ENCODE measurements at places on chromosomes 16 and 17.

GRCh38 chr16:85777583-85778310 is 21.6 kb downstream of the EMC8 start:
- no peak overlapping the region for H3K4me3 ChIP-seq
- peak overlapping the region; percentile 9 for H3K27ac ChIP-seq
- no peak for DNase-seq
- no peaks in the 10 kb centered on the region for H3K27me3 ChIP-seq
- H3K4me1 ChIP-seq: no peaks in the 10 kb centered on the region

DNA sequence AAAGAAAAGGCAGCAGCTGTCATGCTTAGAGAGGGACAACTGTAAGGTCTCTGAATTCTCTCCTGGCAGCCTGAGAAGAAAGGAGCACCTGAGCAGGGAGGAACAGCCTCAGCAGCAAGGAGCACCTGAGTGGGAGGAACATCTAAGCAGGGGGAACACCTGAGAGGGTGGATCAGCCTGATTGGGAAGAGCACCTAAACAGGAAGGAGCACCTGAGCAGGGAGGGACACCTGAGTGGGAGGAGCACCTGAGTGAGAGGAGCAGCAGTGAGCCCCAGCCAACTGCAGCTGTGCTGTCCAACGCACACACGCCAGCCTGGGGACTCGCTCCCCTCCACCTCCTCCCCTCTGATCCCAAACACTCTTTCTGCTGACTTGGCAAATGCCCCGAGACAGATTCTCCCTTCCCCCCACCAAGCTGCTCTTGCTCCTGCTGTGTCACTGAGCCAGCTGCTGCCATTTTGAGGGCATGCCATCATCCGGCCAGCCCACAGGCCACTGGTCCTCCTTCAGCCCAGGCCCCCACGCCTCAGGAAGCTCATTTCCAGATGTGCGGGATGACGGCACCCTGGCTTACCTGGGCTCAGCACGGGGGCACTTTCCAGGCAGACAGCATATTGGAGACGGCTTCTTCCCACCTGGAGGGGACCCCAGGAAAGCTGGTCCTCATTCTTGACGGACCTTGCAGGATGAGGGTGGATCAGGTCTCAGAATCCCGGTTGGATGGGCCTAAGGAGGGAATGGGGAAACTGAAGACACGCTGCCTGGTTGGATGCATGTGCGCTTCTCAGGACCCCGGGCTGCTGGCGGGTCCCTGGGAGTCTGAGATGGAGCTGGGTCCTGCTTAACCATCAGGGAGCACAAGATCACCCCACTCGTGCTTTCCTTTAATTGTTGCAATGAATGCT is 57.7 kb upstream of the RBFOX3 start:
- H3K4me1 ChIP-seq: no peaks in the 10 kb centered on the region
- no peaks in the 10 kb centered on the region for H3K36me3 ChIP-seq
- H3K27ac ChIP-seq: no peak overlapping the region
- H3K27me3 ChIP-seq: peaks cover 44% of the 10 kb centered on the region
- no peak overlapping the region for H3K4me3 ChIP-seq
- no peak for DNase-seq

GRCh38 chr17:80455336-80455710 is 21.1 kb downstream of the NPTX1 start:
- H3K36me3 ChIP-seq: no peaks in the 10 kb centered on the region
- no peak for DNase-seq
- H3K27ac ChIP-seq: peak overlapping the region; percentile 98
- no peaks in the 10 kb centered on the region for H3K27me3 ChIP-seq

DNA sequence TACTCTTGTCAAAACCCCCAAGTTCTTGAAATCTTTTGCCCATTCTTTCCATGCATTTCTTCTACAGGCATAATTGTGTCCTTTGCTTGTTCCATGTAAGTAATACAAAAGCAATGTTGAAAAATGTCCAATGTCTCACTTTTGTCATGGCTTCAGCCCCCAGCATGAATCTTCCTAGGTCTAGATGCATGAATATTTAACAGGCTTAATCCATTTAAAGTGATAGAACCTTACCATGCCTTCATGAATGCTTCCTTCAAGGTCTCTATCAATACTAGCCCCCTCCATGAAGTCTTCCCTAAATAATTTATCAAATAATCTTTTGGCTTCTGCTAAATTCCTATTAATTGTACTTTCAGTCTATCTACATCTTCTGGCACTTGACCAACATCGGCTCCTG is 46.1 kb upstream of the ANKFY1 start:
- no peak overlapping the region for H3K4me3 ChIP-seq
- H3K27ac ChIP-seq: no peak overlapping the region
- no peak for DNase-seq
- no peaks in the 10 kb centered on the region for H3K4me1 ChIP-seq

- H3K27ac ChIP-seq: no peak overlapping the region
- H3K4me1 ChIP-seq: no peaks in the 10 kb centered on the region
- no peaks in the 10 kb centered on the region for H3K27me3 ChIP-seq
- H3K4me3 ChIP-seq: no peak overlapping the region
- H3K36me3 ChIP-seq: no peaks in the 10 kb centered on the region
Observed at GRCh38 chr17:74190154-74190553, 13.3 kb upstream of the RPL38 start.

DNA sequence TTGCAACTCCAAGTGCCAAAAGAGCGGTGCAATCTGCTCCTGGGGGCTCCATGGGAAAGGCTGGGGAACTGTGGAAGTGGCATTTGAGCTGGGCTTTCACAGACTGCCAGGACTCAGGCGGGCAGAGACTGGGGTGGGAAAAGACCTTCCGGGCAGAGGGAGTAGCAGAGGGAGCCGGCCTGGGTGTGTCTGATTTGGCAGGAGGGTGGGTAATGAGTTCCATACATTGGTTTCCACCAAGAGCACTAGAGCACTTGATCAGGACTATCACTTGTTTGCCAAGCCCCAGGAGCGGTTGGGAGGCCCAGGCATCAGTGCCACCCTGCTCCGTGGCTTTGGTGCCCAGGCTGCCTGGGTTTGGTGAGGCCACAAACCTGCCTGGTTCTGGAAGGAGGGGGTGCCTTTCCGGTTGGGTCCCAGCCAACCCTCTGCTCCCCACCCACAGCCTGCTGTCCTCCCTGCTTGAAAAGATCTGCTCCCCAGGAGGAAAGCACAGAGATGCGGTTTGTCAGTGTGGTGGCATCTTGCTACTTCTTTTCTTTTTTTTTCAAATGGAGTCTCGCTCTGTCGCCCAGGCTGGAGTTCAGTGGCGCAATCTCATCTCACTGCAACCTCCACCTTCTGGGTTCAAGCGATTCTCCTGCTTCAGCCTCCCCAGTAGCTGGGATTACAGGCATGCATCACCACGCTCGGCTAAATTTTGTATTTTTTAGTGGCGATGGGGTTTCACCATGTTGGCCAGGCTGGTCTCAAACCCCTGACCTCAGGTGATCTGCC is 3.5 kb upstream of the TRIM47 start:
- peaks cover 1% of the 10 kb centered on the region for H3K4me1 ChIP-seq
- no peak overlapping the region for H3K4me3 ChIP-seq
- H3K36me3 ChIP-seq: no peaks in the 10 kb centered on the region
- no peak for DNase-seq

DNA sequence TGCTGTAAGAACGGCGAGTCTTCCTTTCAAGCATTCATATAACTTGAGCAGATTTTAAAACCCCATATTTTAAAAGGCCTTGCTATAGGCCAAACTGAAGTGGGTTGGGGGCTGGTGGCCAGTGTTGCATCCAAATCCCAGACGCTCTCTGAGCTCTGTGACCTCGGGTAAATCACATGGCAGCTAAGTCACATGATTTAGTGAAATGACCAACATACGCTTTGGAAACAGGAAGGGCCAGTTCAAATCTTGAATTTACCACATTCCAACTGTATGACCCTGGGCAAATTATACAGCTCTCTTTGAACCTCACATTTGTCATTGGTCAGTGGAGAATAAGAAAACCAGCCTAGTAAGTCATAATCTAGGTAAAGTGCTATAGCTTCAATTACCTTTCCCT is 519.3 kb downstream of the HAPSTR1 start:
- no peak overlapping the region for H3K27ac ChIP-seq
- H3K4me3 ChIP-seq: no peak overlapping the region
- H3K4me1 ChIP-seq: no peaks in the 10 kb centered on the region
- DNase-seq: no peak
- no peaks in the 10 kb centered on the region for H3K36me3 ChIP-seq
- H3K27me3 ChIP-seq: no peaks in the 10 kb centered on the region

DNA sequence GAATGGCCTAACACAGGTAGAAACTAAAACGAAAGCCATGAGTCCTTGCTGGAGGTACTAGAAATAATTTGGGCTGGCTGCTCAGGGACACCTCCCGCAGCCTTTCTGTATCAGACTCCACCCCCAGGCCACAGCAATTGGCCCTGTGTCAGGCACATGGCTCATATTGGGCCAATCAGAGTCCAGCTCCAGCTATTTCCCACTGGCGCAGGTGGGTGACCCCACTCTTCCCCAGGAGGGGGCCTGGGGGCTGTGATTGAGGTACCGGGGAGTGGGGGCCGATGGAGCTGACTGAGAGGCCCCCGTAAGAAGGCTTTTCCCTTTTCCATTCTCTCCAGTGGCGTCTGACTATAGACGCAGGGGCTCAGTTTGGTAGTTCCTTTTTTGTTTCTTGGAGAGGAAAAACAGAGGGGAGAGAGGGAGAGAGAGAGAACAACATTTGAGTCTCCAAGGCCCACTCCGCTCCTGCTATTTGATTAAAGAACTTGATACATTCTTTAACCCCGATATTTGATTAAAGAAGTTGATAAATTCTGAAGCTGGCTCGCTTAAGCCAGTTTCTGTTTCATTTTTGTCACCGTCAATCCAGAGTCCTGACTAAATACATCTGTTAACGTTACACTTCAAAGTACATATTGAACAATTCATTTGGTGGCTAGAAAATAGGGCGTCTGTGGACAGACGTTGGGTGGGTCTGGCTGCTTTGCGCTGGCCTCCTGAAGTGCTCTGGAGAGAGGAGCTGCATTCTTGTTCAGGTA is 26.3 kb downstream of the FOXL1 start:
- H3K27ac ChIP-seq: no peak overlapping the region
- DNase-seq: no peak
- H3K27me3 ChIP-seq: no peaks in the 10 kb centered on the region
- no peaks in the 10 kb centered on the region for H3K4me1 ChIP-seq
- H3K4me3 ChIP-seq: peak overlapping the region; percentile 2

Data from tibial nerve (tissue), 4 donors.